ENCODE measurements at places on chromosomes 3 and 15. TPM values are rescaled to one million over a fixed set of nuclear protein-coding genes. Genes with fewer than 3 reads are reported as not detected.

Gene CELSR3
- polyA plus RNA-seq = 0.18 TPM

Gene ATP13A4
- polyA plus RNA-seq = 0.23 TPM

Gene SGO1
- polyA plus RNA-seq = 0.74 TPM

Gene GOLGA6L10
- polyA plus RNA-seq = 0.67 TPM

Gene ZNF501
- 0.46 TPM for polyA plus RNA-seq

Gene PRR20G
- not detected for polyA plus RNA-seq

Gene KCNMB3
- polyA plus RNA-seq = 3.1 TPM

Gene SLC35G2
- polyA plus RNA-seq = 0.86 TPM

Gene ESYT3
- polyA plus RNA-seq = 0.07 TPM

Gene SENP5
- 7.0 TPM for polyA plus RNA-seq

Gene NDN
- polyA plus RNA-seq = 4.1 TPM

Gene CP
- polyA plus RNA-seq = 565 TPM

Gene TM4SF1
- 20.0 TPM for polyA plus RNA-seq

Gene RASGRP1
- 0.17 TPM for polyA plus RNA-seq

Gene GUCA1C
- not detected for polyA plus RNA-seq

Gene UBAP1L
- polyA plus RNA-seq = 1.0 TPM

Gene FAM98B
- 1.5 TPM for polyA plus RNA-seq

Gene ILDR1
- polyA plus RNA-seq = 0.21 TPM

Gene ERICH6
- not detected for polyA plus RNA-seq

Gene FAM43A
- polyA plus RNA-seq = 4.9 TPM

Gene FGF12
- polyA plus RNA-seq = 0.11 TPM

Gene ACOX2
- 214 TPM for polyA plus RNA-seq

Gene SCN11A
- polyA plus RNA-seq = 0.18 TPM

Gene C3orf20
- polyA plus RNA-seq = not detected

Gene CGNL1
- polyA plus RNA-seq = 12.9 TPM

Gene POMGNT2
- polyA plus RNA-seq = 6.5 TPM

Gene SLC2A2
- 160 TPM for polyA plus RNA-seq

Gene AGBL1
- polyA plus RNA-seq = not detected

Gene HDDC3
- 12.9 TPM for polyA plus RNA-seq

Gene C2CD4A
- polyA plus RNA-seq = 0.02 TPM

Gene TMEM212
- not detected for polyA plus RNA-seq

Gene TLE3
- polyA plus RNA-seq = 1.2 TPM

Gene LMAN1L
- not detected for polyA plus RNA-seq

Gene PLCH1
- polyA plus RNA-seq = 0.03 TPM

Gene NR2F2
- polyA plus RNA-seq = 12.0 TPM

Gene ABI3BP
- 2.2 TPM for polyA plus RNA-seq

Gene C3orf62
- 0.96 TPM for polyA plus RNA-seq

Gene SLC38A3
- polyA plus RNA-seq = 180 TPM

Gene FOXB1
- not detected for polyA plus RNA-seq

Gene VIPR1
- 15.1 TPM for polyA plus RNA-seq

Gene FEZF2
- polyA plus RNA-seq = not detected

Gene NAALADL2
- 2.3 TPM for polyA plus RNA-seq

Gene ALDH1A3
- polyA plus RNA-seq = 1.1 TPM

Gene ACAN
- polyA plus RNA-seq = not detected

Gene TMEM207
- polyA plus RNA-seq = not detected

Gene COPS2
- polyA plus RNA-seq = 14.0 TPM

Gene CEP97
- 0.57 TPM for polyA plus RNA-seq

Gene TNFAIP8L3
- polyA plus RNA-seq = 0.44 TPM
